Activated gamma-delta T cell treated with anti-CD3 and anti-CD28 coated beads, Interleukin-2, amount 50 U/mL, for 16 hours (primary cell): ENCODE measurements at places on chromosomes 5 and 9.

DNA sequence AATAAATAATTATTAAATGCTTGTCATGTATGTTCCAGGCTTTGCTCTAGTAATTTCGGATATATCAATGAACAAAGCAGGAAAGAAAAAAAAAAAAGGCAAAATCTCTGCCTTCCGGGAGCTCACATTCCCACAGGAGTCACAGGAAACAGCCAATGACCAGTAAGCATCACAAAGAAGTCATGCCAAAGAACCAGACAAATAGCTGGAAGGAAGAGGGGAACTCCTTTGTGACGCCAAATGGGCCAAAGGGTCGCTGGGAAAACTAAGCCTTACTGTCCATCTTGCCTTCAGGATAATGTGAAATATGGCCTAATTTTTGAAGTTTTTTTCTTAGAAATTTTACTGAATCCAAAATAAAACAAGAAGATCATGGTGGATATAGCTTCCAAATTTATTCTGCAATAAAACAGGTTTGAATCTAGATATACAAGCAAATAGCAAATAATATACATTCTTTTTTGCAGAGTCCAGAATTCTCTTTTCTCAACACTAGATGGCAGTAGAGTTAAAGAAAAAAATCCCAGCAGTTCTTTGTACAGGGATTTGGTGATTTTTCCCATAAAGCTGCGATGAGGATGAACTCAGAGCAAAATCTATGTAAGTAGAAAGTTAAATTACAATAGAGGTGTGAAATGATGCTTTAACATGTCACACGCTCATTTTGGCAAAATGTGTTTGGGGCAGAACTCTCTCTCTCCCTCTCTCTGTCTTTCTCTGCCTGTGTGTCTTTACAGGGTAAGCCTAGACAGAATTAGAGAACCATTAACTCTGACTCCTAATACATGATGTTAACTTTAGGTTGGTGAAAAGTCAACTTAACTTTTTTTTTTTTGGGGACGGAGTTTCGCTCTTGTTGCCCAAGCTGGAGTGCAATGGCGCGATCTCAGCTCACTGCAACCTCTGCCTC, 60.0 kb upstream of the TUT7 start:
- no peak for DNase-seq

DNA sequence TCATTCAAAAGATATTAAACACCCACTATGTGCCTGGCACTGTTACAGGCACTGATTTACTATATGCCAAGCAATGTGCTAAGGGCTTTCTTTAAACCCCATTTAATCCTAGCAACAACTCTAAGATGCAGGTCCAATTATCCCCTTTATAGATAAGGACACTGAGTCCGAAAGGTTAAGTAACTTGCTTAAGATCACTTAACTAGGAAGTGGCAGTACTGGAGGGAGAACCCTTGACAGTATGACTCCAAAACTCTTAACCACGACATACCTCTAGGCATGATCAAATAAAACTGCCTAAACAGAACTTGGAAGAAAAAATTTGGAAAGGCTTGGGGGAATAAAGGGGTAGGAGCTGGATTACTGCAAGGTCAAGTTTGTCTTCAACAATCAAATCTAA, 1.7 kb downstream of the RAB14 start:
- DNase-seq = no peak

DNA sequence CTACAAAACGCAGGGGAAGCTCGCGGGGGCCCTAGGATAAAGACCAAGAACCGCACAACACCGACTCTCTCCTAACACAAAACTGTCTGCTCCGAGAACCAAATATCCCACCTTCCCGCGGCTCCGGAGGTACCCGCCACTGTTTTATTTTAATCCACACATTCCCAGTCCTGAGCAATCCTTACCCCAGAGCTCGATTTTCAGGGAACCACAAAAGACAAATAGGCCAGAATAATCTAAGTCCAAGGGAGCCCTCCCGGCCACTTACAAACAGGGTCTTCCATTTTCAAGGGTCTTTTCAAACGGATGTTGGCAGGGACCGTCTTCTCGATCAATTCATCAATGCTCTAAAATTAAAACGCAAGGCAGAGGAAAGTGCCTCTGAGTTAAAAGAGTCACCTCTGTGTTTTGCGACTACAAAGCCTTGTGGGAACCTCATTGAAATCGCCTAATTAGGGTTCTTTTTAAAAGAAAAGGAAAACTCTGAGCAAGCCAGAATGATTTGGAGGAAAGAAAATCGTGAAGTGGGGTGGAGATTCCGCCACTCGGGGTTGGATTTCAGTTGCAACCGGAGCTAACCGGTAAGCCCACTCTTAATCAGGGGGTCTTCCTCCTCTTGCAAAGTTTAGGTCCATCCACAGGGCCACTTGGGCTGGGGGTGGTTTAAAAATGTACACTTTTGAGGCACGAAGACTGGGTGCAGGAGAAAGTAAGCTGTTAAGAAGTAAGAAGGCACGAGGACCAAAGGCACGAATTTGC, 1.0 kb downstream of the GLDC start:
- no peak for DNase-seq

DNA sequence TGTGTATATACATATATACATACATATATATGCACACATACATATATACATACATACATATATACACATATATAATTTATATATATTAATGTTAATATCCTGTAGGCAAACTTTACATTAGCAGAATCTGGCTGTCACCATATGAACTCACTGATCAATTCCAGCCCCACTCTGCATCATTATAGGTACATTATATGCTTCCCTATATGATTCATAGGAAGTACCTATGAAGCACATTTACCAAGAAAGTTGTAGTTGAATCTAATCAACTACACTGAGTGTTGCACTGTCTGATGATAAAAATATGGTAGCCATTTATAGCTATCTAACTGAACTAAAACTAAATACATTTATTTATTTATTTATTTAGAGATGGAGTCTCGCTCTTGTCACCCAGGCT, 5.5 kb upstream of the SPATA6L start:
- DNase-seq = no peak

GRCh38 chr9:118215549-118215948, 511.3 kb downstream of the TLR4 start:
- DNase-seq = no peak

DNA sequence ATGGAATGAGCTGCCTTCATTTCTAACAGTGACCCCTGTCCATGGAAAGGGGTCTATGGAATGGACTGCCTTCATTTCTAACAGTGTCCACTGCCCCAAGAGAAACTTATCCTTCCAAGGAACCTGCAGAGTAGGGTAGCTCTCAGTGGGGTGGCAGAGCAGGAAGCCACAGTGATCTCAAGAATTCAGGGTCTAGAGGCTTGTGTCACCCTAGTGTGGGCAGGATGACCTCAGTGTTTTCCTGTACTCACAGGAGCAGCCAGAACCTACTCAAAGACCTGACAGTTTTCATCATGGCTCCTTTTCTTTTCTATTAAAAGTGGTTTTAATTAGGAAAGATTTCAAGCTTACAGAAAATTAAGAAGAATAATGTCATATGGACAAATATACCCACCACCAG, 27.5 kb downstream of the SEC61B start:
- DNase-seq = no peak

- no peak for DNase-seq
These were observed 81.9 kb downstream of the PTPN3 start for GRCh38 chr9:109416135-109416706.

DNA sequence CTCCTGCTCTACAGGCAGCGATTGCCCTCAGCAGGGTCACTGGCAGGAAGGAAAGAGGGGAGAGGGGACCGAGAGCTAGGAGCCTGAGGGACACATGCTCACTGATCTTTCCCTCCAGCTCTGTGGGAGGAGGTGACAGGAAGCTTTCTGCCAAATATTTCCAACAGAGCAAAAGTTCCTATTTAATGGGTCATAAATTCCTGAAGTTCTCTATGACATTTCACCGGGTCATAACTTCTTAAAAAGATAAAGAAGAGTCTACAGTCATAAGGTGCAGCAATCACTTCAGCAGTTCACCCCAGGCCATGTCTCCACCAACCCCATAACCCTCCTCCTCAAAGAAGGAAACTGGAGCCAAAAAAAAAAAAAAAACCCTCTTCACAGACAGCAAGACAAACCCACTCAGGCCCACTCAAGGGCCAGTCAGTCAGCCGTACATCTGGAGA, 481.1 kb downstream of the NR2F1-AS1 start:
- no peak for DNase-seq
